ENCODE measurements at places on chromosomes 13 and 19. TPM values are rescaled to one million over a fixed set of nuclear protein-coding genes. Genes with fewer than 3 reads are reported as not detected.

PRSS57 gene
- not detected for total RNA-seq

DNA sequence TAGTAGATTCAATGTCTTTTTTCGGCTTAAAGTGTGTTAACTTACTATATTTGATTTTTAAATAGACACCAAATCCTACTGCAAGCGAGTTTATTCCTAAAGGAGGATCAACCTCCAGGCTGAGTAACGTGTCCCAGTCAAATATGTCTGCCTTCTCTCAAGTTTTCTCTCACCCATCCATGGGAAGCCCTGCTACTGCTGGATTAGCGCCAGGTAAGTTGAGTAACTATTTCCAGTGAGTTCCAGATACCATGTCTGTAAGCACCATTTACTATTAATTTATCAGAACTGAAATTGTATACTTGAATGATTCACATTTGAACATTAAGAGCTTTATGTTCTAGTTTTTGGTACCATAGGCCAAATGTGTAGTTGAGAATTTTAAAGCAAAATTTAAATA is 81.8 kb downstream of the PAN3 start:
- no peak for ATAC-seq

GRCh38 chr13:101554420-101555125 is 102.1 kb downstream of the ITGBL1 start:
- no peak for ATAC-seq

CDC42EP5 gene
- total RNA-seq, result 10.8 TPM

GRCh38 chr13:38735665-38736440 is 49.0 kb downstream of the FREM2 start:
- no peak for ATAC-seq

- no peak for ATAC-seq
These were observed 92.3 kb downstream of the TUBA3C start for GRCh38 chr13:19089315-19089714.

DNA sequence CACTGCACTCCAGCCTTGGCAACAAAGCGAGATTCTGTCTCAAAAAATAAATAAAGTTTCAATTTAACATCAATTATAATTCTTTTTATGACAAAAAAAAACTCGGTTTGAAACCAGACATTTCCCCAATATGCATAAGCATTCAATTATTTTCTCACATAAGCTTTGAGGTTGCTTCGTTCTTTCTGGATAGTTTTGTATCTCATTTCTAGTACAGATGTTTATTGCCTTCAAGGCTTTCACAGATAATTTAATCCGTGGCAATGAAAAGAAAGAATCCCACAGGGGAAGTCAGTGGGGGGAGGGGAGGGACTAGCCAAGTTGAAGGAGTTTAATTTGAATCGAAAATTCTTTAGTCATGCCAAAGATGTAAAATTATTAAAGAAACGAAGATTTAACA is 29.6 kb upstream of the TSC22D1 start:
- ATAC-seq, result no peak

MRPL57 gene
- total RNA-seq, result 50.3 TPM

GRCh38 chr13:106568299-106569003 is 514 bp upstream of the ARGLU1 start:
- no peak for ATAC-seq

DNA sequence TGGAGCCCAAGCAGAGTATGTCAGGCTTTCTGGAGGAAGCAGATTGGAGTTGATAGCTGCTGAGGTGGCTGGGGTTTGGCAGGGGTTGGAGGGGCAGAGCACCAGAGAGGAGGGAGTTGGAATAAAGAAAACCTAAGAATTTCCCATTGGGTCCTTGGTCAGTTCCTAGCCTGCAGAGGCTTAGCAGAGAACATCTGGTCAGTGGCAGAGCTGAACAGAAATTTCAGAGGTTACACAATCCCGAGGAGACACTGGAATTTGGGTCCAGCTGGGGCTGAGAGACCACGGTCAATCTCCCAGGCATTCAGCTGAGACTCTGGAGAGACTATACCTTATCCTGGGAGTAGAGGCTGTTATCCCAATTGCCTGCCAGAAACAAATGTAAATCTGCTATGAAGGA is 84.4 kb downstream of the DPY19L3 start:
- no peak for ATAC-seq

DNA sequence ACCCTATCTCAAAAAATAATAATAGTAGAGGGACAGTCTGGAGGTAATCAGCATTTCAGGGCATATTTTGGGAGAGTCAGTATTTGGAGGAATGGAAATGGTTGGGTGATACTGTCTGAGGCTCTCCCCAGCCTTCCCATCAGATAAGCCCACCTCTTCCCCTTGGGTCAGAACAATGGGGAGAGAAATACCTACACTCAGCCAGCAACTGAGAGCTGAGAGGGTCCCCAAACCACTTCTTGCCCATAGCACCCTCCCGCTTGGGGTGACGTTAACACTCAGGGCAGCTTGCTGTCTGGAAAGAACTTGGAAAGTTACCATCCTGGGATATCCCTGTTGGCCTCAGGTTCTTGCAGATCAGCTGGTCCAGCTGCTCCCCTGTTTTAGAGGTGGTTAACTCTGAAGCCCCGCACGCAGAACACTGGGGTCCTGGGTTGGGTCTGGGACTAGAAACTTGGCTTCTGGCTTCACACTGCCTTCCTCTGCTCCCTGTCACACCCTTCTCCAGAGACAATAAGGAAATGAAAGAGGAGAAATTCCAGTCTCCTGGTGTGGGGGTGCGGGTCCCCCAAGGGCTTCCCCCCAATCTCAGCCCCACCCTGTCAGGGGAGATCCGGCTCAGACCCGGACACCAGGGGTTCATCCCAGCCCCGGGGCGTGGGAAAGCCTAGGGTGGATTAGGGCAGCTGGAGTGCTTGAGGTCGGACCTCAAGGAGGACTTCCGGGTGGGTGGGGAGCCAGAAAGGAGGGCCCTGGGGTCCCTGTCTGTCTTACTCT is 2.5 kb downstream of the FOXA3 start:
- ATAC-seq, result no peak

CYP2A6 gene
- total RNA-seq, result not detected

- no peak for ATAC-seq
These were observed 6.5 kb downstream of the SYCE2 start for GRCh38 chr19:12912571-12912970.

MTUS2 gene
- total RNA-seq, result 22.3 TPM

- ATAC-seq, result peak; percentile 48
These were observed 41.7 kb upstream of the CEACAM20 start for GRCh38 chr19:44570984-44571684.

DNA sequence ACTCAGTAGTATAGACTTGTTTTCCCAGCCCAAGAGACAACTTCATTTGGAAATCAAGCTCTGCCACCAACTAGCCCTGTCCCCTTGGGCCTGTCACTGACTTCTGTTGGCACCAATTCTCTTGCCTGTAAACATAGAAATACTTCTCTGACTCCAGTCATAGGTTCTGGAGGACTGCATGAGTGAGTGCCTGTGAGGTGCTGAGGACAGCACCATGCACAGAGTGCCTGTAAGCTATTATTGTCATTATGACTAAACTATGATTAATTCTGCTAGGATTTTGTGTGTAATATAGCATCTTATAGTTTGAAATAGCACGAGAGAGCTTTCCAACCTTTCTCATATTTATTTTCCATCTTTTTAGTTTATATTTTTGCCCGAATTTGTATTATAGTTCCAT is 247.9 kb downstream of the MYO16 start:
- no peak for ATAC-seq

DNA sequence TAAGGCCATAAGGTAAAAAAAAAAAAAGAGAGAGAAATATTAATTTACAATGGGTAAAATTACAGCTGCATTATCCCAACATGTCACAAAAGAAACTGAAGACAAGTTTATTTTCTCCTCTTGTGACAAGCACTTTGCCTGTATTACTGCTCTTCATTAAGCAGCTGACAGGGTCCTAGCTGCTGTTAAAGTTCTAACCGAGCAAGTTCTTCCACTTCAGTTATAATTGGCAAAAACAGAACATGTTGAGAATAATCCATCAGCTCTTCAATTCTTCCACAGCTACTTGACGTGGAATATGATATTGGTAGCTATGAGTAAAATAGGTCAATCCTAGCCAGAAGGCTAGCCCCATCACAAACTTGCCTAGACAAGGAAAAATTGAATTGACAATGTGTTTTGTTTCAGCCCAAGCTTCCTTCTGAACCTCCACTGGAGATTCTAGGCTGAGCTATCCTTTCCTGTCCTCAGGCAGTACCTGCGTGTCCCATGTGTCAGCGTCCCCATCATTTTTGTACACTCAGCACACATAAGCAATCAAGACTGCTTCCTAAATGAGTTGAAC is 32.2 kb upstream of the DOCK9 start:
- ATAC-seq, result no peak

DNA sequence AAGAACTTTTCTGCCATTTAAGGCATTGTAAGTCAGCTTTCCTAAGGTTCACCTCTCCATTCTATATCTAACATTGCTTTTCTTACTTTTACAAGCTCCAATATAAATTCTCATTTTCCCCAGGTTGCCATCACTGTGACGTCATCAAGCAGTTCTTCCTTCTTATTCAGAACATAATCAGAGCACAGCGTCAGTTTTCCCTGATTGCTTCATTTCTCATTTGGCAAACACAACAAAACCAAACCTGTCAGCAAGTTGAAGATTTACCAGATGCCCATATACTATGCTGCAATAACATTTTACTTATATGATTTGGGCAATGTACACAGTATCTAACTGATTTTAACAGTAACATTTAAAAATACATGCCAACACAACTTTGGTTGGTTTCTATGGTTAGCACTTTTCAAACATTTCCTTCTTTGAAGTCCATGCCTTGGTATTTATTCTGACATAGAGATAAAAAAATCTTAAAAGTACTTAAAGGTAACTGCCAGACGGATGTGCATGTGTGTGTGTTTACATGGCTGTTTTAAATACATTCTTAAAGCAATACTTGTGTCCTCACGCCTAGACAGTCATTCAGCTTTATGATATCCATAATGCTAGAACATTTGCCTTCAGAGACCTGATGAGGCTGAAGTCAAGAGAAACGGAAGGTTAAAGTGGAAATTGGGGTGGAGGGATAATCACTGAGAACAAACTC is 264.0 kb downstream of the KLF12 start:
- ATAC-seq, result no peak

DNA sequence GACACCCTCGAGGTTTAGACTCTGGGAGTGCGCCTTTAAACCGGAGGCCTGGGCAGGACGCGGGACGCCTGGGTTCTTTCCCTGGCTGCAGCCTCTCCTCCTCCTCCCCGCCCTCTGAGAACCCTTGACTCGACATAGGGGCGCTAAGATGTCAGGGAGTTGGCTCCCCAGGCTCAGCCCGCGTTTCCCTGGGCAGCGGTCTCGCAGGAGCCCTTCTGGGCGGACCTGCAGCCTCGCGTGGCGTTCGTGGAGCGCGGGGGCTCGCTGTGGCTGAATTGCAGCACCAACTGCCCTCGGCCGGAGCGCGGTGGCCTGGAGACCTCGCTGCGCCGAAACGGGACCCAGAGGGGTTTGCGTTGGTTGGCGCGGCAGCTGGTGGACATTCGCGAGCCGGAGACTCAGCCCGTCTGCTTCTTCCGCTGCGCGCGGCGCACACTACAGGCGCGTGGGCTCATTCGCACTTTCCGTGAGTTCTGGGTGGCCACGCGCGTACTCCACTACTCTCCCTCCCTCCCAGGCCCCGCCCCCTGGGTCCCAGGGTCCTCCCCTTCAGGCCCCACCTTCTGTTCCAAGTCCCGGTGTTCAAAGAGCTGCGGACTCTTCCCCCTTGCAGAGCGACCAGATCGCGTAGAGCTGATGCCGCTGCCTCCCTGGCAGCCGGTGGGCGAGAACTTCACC is 1.3 kb downstream of the ICAM5 start:
- ATAC-seq, result peak; percentile 24

DNA sequence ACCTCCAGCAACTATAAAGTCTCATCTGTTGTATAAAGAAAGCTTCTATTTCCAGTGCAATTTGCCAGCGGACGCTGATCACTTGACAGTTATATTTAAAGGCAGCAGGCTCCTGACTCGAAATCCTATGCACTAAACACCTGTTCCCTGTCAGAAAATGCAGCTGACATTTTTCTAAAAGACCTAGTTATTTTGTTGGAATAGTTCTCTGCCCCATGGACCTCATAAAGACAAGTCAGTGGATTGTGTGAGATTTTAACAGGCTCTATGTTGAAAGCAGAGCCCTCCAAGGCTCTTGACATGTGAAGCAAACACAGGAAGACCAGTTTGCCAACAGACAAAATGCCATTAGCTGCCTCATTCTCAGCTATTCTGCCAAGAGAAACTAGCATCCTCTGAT is 304.7 kb upstream of the KLF12 start:
- no peak for ATAC-seq

ZNF564 gene
- total RNA-seq, result 14.6 TPM

- ATAC-seq, result no peak
These were observed at the start of gene DPRX for GRCh38 chr19:53631949-53632407. Gene DPRX (plus strand): TSS chr19:53631999. CDS start chr19:53632107, 108 bp downstream.

ETV2 gene
- not detected for total RNA-seq

ATP12A gene
- total RNA-seq, result not detected

MEF2B gene
- not detected for total RNA-seq

INSL3 gene
- not detected for total RNA-seq

IQCN gene
- total RNA-seq, result 4.4 TPM

DNA sequence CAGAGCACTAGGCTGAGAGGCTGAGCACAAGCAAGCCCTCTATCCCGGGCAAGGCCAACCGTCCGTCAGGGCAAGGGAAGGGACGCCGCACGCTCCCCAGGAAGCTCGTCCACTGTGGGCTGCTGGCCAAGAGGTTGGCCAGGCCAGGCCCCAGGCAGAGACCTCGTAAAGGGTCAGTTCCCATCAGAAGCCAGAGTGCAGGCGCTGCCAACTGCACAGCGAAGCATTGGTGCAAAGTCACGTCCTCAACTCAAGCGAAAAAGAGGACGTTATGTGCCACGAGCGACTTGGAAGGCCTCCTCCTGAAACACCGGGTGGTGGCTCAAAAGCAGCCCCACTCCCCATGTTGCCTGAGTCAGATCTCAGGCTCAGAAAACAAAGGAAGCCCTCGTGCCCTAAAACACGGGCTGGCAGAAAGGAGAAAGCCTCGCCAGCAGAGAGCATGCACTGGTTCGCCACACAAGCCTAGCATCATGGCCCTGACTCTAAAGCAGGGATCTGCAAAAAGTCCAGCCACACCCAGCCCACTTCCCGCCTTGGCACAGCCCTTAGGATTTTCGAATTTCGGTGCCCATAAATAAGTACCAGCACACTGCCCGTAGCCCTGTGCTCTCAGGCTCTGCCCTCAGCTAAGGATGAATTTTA is 4.7 kb downstream of the AKAP8 start:
- ATAC-seq, result no peak

DNA sequence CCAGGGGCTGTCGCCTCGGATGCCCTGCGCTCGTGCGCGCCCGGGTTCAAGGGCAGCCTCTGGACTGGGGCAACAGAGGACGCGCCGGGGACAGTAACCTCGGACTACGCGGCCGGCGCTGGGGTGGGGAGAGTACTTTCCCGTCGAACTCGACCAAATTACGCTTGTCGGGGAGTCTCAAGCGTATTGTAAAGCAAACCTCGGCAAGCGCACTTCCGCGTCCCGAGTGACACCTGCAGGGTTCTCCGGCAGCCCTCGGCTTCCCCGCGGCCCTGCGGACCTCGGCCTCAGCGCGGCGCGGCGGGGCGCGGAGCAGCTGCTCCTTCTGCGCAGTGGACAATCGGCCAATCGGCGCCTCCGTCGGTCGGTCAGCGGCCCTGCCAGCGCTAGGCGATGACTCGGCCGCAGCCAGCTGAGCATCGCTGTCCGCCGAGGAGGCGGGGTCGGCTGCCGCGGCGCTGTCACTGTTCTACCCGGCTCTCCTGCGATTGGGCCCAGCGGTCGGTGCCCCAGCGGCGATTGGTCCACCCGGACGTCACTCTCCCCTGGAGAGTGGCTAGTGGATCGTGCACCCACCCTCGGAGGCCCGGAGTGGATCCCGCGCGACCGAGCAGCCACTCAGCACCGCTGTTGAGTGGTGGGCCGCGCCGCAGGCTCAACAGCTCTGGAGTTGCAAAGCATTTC is at the start of gene SLC46A3:
SLC46A3 (minus strand) TSS at position 428 of the 684 bp plus-strand sequence. CDS start 972 bp downstream, outside the sequence.
- peak; percentile 99 for ATAC-seq
